Amniotic epithelial cell (primary cell): ENCODE measurements at places on chromosomes 3 and 15.

DNA sequence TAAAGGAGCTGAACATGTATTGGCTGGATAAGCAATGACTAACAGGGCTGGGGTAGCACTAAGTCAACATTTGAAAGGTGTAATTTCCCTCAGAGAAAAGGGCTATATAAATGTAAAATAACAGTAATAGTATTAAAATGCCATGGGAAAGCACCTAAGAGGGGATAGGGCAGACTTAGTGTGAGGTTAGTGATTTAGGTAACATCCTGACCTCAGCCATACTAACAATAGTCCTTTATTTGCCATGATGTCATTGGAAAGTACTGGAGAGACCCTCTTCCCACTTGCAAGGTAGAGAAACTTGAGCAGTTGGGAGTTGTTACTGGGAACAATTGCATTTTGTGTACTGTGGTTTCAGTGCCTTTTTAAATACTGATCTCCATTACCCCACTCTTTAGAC is 103.4 kb downstream of the LSAMP start:
- no peak for DNase-seq

GRCh38 chr15:66578286-66578875 is 12.6 kb upstream of the LCTL start:
- DNase-seq = peak; percentile 37

GRCh38 chr3:148815316-148816110 is 12.1 kb upstream of the CPB1 start:
- no peak for DNase-seq

DNA sequence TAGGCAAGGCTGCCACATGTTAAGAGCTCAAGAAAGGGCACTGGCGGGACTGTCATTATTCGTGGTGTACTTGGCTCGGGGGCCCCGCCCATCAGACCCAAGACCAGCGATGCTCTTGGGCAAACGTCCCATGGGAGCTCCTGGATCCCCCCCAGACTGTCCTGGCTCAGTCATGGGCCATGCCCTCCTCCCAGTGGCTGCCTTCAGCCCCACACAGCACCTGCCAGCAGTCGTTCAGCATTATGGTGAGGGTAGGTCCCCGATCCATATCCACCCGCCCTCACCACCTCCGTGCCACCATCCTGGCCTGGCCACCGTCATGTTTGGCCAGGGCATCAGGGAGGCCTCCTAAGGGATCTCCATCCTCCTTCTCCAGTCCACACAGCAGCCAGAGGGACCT is 51.4 kb upstream of the IQSEC1 start:
- no peak for DNase-seq
